ENCODE measurements at places on chromosomes 6 and 20. TPM values are rescaled to one million over a fixed set of nuclear protein-coding genes. Genes with fewer than 3 reads are reported as not detected.
A peak's percentile ranks its signal among the peaks of the same experiment; 100 is the strongest.

BCLAF1 gene
- 77.7 TPM for total RNA-seq

C20orf144 gene
- not detected for total RNA-seq

C6orf15 gene
- not detected for total RNA-seq

LINC00237 gene
- total RNA-seq = not detected

OPRM1 gene
- total RNA-seq = not detected

C20orf204 gene
- 0.59 TPM for total RNA-seq

NMBR gene
- not detected for total RNA-seq

FAM83D gene
- 36.6 TPM for total RNA-seq

MRAP2 gene
- total RNA-seq = 0.67 TPM

WFDC2 gene
- total RNA-seq = not detected

ZSCAN26 gene
- total RNA-seq = 9.3 TPM

PPIL6 gene
- total RNA-seq = 1.2 TPM

TNFRSF6B gene
- 1.6 TPM for total RNA-seq

THBS2 gene
- 0.16 TPM for total RNA-seq

FAXC gene
- total RNA-seq = 27.7 TPM

EYS gene
- total RNA-seq = 0.03 TPM

DNA sequence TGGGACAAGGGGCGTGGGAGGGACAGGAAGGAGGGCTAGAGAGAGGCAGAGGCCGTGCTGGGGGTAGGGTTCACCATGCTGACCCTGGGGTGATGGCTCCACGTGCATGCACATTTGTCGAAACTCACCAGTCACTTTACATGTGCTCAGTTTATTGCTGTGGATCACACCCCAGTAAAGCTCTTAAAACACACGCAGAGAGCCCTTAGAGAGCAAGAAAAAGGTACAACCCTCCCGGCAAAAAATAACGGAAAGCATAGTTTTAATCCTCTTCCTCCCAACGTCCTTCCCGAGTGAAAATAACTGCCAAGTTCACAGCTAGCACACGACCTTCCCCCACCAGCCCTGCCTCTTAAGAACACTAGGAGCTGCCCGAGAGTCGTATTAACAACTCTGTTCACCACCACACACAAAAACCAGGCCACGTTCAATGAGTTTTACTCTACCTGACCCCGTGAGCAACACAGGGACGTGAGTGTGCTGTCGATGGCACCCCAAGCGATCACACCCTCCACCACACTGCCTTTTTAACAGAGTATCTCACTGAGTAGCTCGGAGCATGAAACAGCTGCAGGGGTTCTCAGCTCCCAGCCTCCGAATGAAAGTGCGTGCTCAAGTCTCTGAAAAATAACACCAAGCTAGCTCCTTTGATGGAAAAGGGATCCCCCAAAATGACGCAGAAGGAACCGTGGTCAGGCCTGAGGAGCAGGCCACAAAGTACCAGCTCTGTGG lies 39.7 kb downstream of the TAF4 start:
- DNase-seq = no peak

- DNase-seq = no peak
These were observed 342.2 kb upstream of the NT5E start for GRCh38 chr6:85107701-85108100.

DNA sequence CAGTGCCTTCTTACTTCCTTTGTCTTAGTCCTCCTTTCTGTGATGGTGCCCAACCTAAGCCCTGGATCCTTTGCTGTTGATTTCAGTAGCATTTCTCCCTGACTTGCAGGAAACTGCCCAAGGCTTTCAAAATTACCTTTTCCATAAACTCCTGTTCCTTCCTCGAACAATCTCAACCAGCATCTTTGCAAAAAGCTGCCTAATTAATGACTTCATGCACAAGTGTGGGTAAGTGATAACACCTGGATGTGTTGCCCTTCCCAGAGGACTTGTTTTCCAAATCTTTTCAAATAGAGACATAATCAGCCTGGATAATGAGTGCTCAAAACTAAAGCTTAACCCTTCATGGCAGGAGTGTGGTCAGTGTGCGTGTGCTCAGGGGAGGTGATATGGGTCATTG lies 118.0 kb downstream of the PCSK2 start:
- no peak for DNase-seq

- no peak for DNase-seq
These were observed 11.6 kb upstream of the NOL4L start for GRCh38 chr20:32596681-32597252.

GRCh38 chr20:24768201-24768636 lies 180.8 kb upstream of the CST7 start:
- no peak for DNase-seq

GRCh38 chr6:130788954-130789353 lies 38.3 kb upstream of the SMLR1 start:
- DNase-seq = peak; percentile 2

DNA sequence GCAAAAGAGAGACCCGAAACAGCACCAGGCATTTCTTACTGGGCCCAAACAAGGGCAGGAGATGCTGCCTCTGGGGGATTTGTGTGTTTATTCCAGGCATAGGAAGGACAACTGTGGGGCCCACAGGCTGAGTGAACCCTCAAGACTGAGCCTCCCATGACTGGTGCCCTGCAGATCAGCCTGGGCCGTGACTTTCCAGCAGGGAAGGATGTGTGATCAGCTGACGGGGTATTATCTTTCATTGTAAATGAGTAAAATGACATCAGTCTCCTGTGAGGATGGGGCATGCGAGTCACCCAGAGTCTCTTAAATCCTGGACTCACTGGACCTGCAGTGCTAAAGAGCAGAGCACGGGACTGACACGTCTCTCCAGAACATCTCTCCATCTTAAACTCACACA lies 3.9 kb upstream of the TEAD3 start:
- DNase-seq = peak; percentile 24

- no peak for DNase-seq
These were observed 38.8 kb downstream of the ISM1 start for GRCh38 chr20:13259921-13260320.

DNA sequence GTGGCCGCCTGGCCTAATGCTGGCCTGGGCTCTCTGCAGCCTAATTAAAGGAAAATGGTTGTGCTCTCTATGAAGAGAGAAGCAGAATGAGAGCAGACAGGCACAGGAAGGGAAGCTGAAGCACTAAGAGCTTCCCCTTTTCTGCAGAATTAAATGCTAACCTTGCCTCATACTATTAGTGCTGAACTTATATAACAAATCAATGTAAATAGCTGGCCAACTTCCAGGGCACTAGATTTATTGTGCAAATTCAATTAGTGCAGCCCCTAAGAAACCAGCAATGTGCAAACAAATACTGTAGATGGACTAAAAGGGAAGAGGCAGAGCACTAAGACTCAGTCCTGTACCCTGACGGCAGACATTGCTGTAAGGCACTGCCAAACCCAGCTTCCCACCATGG lies 36.1 kb upstream of the INSM1 start:
- no peak for DNase-seq

- DNase-seq = no peak
These were observed 11.5 kb downstream of the RNF217 start for GRCh38 chr6:124973780-124974179.

- DNase-seq = no peak
These were observed 18.1 kb downstream of the NPEPL1 start for GRCh38 chr20:58710481-58711265.

DNA sequence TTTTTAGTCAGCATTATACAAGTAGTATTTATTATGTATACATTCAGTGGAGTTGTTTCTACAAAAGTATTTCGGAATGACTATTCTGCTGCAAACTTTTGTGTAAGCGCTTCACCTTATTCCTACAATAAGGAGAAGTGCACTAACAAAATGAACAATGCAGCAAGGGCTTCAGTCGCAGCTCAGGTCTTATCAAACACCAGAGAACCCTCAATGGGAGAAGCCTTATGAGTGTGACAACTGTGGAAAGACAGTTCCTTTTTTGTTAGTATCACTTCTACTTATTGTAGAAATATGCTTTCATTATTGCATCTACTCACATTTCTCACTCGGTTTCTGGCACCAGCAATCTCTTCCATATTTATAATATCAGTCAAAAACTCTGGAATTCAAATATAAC lies 18.8 kb downstream of the ZKSCAN3 start:
- DNase-seq = no peak

- no peak for DNase-seq
These were observed 661.3 kb downstream of the BCKDHB start for GRCh38 chr6:80767808-80768207.

GRCh38 chr6:90000864-90001731 lies 106.8 kb downstream of the GJA10 start:
- DNase-seq = no peak

- DNase-seq = peak; percentile 75
These were observed 46.8 kb downstream of the PYGB start for GRCh38 chr20:25294459-25295385.

DNA sequence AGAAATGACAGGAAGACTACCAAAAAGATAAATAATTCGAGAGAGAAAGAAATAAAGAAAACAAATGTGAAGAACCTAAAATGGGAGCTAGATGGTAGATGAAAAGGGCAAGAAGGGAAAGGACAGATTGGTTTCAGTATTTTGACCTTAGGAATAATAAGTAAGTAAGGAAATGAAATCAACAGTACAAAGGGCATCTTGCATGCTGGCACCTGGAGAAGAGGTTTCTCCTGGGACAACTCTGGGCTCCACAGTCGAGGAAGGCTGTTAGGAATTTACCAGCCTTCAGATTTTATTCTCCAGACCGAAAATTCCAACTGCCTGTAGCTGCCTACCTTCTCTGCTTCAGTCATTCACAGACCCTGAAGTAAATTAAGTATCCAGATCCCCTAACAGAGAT lies 80.5 kb downstream of the SMLR1 start:
- DNase-seq = no peak

DNA sequence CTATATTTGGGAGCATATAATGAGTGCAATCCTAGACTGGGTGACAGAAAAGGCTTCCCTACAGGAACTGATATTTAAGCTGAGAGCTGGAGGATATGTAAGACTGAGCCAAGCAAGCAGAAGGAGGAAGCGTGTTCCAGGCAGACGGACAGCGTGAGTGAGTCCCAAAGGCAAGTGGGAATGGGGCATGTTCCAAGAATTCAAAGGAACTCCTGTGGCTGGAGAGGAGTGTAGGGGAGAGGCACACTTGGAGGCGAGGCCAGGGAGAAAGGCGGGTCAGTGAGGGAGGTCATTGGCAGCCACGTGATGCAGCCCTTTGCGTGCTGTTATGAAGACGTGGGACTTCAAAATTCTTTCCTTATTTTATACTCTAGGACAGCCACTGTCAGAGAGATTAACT lies 27.9 kb upstream of the SGK1 start:
- DNase-seq = no peak

- no peak for DNase-seq
These were observed 208.9 kb downstream of the IBTK start for GRCh38 chr6:82038631-82039030.

GRCh38 chr6:37433657-37434271 lies 743 bp downstream of the CMTR1 start:
- DNase-seq = peak; percentile 6

- DNase-seq = no peak
These were observed 58.6 kb downstream of the DAAM2 start for GRCh38 chr6:39850736-39851297.

- DNase-seq = peak; percentile 15
These were observed 10.5 kb upstream of the ZNF334 start for GRCh38 chr20:46523696-46524328.

GRCh38 chr6:159110013-159110412 lies 59.2 kb upstream of the FNDC1 start:
- DNase-seq = peak; percentile 80

DNA sequence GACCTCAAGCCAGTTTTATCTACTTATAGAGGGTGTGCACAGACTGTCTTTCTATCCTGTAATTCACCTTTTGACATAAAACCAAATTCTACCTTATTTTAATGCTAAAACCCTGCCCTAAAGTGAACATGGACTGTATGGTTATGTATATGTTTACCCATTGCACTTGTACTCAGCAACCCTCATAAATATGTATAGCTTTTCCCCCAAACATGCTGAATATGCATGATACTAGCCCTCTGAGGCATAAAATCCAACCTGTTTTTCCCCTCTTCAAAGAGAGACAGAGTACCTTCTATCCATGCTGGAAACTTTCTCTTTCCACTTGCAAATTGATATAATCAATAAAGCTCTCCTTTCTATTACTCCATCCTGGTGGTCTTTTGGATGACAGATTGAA lies 267.9 kb upstream of the BMP2 start:
- DNase-seq = no peak

DNA sequence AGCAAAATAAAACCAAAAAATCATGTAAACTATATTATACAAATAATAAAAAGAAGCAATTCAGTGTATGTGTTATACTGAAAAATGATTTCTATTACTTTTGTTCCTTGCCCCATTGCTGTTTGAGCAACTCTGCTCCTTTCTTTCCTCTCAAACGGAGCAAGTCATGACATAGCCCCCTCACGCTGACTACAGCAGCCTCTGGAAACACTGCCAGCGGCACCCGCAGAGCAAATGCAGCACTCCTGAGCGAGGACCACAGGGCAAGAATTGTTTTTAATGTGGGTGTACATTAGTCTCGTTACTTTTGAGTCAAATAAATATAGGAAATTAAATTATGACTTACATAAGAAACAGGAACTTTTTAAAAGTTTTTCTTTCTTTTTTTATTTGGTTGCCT lies 350.1 kb upstream of the HSF2 start:
- peak; percentile 7 for DNase-seq

DNA sequence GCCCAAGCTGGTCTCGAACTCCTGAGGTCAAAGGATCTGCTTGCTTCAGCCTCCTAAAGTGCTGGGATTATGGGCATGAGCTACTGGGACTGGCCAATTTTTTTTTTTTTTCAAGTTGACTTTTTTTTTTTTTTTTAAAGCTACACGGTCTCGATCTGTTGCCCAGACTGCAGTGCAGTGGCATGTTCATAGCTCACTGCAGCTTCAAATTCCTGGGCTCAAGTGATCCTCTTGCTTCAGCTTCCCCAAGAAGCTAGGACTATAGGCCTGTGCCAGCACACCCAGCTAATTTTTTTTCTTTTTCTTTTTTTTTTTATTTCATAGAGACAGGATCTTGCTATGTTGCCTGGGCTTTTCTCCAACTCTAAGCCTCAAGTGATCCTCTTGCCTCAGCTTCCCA lies 59.5 kb downstream of the NCOA3 start:
- DNase-seq = no peak

DNA sequence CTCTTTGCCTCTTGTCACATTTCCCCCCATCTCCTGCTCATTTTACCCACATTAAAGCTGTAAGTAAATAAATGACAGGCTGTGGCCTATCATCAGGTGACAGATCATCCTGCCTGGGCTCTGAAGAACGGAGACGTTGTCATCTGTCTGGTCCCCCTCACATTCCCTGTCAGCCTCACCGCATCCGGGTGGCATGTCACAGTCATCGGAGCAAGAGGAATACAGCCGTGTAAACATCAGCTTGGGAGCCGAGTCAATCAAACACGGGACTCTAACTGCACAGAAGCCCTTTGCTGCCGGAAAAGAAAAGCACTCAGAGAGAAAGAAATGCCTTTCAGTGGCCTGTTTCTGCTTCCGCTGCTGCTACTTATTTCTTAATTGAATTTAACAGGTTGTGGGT lies 371.9 kb upstream of the ID4 start:
- DNase-seq = no peak

GRCh38 chr6:16349544-16349943 lies 111.2 kb downstream of the GMPR start:
- no peak for DNase-seq

- no peak for DNase-seq
These were observed 30.1 kb downstream of the GSTA2 start for GRCh38 chr6:52733172-52733571.

- no peak for DNase-seq
These were observed 25.1 kb upstream of the CCR6 start for GRCh38 chr6:167097770-167098169.

- DNase-seq = no peak
These were observed 132.1 kb downstream of the SAMD5 start for GRCh38 chr6:147640606-147641005.

GRCh38 chr20:3876676-3877075 lies 12.5 kb upstream of the PANK2 start:
- no peak for DNase-seq

GRCh38 chr6:126657561-126658175 lies 317.8 kb downstream of the CENPW start:
- DNase-seq = peak; percentile 56

All from SK-MEL-5 (cell line).